ENCODE measurements at places on chromosomes 3 and 15.

- DNase-seq: no peak
These were observed 57.4 kb downstream of the MRPS25 start for GRCh38 chr3:15007681-15008141.

- DNase-seq: no peak
These were observed 15.1 kb downstream of the HEMK1 start for GRCh38 chr3:50584391-50584790.

GRCh38 chr15:65032801-65033537 lies 3.5 kb upstream of the MTFMT start:
- no peak for DNase-seq

- no peak for DNase-seq
These were observed 703 bp downstream of the PEAK1 start for GRCh38 chr15:77418966-77419835.

- DNase-seq: no peak
These were observed 299 bp downstream of the PAQR9 start for GRCh38 chr3:142963234-142963515.

- DNase-seq: no peak
These were observed 111.0 kb upstream of the CPNE4 start for GRCh38 chr3:132145833-132146232.

DNA sequence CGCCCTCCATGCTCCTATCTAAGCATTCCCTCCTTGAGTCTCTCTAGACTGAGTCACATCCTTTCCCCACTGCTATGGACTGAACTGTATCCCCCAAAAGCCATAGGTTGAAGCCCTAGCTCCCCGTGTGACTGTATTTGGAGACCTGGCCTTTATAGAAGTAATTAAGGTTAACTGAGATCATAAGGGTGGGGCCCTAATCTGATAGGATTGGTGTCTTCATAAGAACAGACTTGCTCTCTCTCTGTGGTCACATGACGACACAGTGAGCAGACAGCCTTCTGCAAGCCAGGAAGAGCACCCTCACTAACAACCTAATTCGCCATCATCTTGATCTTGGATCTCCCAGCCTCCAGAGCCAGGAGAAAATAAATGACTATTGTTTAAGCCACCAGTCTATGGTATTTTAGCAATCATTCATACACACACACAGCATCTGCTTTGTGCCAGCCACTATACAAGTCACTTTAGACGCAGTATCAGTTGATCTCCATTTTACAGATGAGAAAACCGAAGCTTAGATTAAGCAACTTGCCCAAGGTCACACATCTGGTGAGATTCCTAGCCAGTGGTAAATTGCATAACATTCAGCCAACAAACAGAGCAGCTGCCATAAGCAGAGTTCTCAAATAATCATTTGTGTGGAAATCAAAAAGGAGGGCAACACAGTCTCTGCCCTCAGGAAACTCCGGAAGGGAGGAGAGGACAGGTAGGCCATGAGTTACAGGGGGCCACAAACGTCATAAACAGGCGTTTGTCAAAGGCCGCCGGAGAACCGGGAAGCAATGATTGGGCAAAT lies 66.3 kb upstream of the HES1 start:
- no peak for DNase-seq

- DNase-seq: no peak
These were observed 483.2 kb upstream of the TBL1XR1 start for GRCh38 chr3:177680472-177680821.

DNA sequence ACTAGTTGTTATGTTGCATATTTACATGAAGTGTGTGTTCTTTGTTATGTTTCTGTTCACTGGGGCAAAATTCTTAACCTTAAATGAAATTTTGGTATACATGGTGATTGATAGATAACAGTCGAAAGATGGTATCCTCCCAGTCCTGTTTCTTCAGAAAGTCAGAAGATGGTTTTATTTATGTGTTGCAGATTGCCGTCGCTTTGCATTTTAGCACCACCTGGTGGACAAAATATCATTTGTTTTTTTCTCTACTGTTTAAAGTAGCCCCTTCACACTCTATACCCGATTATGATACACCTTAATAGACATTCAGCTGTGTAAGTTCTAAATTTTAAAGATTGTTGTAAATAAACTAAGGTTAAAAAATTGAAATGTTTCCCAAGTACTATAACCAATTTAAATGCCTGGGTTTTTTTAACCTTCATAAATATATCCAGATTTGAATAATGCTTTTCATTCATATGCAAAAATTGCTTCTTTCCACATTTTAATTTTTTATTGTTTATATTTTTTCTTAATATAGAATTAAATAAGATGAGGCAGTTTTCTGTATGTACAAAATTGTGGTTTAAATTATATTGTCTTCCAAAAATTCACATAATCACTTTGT lies 152.2 kb downstream of the ALCAM start:
- DNase-seq: no peak

GRCh38 chr15:74869726-74870407 lies 3.3 kb downstream of the SCAMP2 start:
- no peak for DNase-seq

DNA sequence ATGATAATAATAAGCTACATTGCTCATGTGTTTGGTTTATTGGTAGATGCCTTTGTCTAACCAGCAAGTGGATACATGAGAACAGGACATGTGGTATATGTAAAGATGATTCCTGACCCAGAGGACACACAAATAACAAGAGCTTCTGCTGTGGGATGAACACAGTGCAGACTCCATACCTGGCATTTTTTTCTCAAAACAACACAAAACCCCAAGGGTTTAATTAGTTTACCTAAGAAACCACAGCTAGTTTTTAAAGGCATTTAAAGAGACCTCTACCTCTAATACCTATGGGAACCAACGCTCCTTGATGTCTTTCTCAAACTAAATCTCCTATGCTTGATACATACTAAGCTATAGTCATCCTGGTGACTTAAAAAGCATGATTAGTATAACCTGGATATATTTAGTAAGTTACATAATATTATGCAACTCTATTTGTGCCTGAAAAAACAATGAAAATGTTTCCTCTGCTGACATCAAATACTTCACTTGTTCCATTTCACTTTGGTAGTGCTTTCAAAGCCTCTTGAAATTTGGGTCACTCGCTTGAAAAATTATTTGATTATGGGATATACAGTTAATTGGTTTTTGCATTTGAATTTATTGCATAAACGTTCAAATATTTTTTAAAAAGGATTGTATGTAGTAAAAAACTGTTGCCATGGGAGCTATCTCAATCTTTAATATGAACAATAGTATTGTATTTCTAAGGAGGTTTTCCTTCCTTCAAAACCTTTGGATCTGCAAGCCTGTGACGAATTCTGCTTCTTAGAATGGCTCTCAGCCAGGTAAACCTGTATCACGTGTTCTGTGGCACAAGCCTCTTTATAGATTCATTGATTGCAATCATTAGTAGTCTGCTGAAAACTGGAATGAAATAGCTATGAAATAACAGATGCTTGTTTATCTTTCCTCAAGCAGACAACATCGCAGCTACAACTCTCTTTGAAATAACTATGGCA lies 233.0 kb upstream of the KCNMB2 start:
- no peak for DNase-seq

- no peak for DNase-seq
These were observed 93.2 kb downstream of the SLCO3A1 start for GRCh38 chr15:91946581-91947292.

GRCh38 chr3:41224120-41224806 lies 25.0 kb downstream of the CTNNB1 start:
- no peak for DNase-seq

- no peak for DNase-seq
These were observed 68.8 kb upstream of the SLC6A6 start for GRCh38 chr3:14333621-14334020.

GRCh38 chr3:41364736-41365135 lies 165.4 kb downstream of the CTNNB1 start:
- no peak for DNase-seq

DNA sequence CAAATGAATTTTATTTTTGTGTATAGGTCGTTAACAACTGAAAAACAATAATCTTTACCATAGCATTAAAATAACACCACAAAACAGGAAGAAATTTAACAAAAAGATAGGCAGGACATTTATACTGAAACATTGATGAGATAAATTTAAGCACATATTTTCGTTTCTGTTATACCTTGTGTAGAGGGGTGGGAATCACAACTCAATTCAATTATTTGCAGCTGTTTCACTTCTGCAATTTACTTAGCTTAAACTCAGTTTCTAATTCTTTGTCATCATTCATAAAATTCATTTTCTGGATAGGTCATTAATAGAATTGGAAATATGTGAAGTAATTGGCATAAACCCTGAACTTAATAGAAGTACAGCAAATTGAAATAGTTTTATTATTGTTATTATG lies 42.3 kb downstream of the TP63 start:
- DNase-seq: no peak

DNA sequence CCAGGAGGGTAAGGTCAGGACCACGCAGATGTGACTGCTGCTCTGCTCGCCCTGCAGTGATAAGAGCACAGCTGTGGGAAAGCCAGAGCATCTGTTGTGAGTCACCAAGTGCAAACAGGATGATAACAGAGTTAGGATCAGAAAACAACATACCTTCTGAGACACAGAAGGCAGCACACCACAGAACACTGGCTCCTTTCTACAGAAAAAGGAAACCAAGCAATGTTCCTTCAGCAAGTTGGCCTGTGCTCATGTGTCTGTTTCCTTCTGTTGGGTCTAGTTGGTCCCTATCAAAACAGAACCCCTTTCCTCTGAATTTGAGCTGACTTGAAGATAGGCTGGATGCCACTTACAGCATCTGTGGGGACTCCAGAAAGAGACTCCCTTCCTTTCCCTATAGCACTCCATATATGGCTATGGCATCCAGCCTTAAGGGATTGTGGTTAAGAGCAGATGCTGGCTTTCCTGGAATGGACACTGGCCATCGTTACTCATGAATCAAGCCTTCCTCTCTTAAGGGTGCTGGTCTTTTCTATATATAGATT lies 440.7 kb upstream of the THBS1 start:
- DNase-seq: no peak

DNA sequence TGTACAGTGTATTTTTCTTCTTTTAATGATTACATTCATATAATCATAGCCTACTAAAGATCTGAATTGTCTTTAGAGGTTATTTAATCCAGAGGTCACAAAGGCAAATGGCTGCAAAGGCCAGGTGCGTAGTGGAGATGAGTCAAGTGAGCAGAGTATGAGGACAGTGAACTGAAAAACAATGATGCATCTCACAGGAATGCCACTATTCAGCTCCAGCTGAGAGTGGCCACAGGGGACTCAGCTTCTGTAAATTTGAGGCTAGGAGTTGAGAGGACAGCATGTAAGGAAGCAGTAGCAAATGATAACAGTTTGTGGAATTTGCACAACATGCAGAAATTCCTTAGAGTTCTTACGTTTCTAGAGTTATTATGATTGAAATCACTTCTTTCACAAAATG lies 50.4 kb downstream of the COL6A5 start:
- DNase-seq: no peak

DNA sequence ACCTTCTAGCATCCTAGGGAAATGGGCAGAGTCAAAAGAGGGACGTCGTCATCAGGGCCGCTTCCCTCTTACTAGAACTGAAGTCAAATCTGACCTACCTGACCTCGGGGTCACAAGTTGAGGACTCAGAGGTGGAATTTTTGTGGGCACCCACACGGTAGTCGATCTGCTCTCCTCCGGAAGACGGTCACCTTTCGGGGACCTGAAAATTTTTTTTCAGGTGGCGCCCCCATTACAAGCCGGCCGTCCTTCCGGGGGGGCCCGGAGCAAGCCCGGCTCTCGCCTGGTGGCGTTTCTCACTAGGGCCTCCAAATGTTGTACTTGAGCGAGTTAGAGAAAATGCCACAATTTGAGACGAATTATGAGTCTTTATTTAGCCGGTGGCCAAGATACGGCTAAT lies 157.5 kb upstream of the FRG2C start:
- no peak for DNase-seq

GRCh38 chr3:69791106-69791505 lies 51.8 kb downstream of the MITF start:
- no peak for DNase-seq

GRCh38 chr15:63504979-63505841 lies 817 bp downstream of the USP3 start:
- no peak for DNase-seq

GRCh38 chr3:45800611-45801010 lies 4.3 kb upstream of the SLC6A20 start:
- DNase-seq: no peak

DNA sequence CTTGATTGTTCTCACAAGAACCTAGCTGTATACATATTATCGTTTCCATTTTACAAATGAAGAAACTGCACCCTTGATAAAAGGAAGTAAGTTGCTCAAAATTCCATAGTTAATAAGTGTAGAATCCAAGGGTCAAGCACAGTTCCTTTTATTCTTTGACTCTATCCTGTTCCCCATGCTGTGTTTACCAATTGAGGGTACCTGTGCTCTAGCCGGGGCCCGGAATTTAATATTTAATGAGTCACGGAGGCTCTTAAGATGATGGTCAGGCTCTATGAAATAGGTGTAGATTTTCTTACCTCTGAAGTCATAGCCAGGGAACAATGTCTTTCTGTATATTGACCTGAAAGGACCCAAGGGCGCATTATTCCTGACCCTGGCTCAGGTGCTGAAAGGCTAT lies 65.2 kb downstream of the LPP start:
- DNase-seq: no peak

GRCh38 chr3:172517859-172518466 lies 5.3 kb downstream of the TNFSF10 start:
- no peak for DNase-seq

GRCh38 chr3:137970914-137971831 lies 38.8 kb upstream of the CLDN18 start:
- no peak for DNase-seq

- DNase-seq: no peak
These were observed 59.9 kb downstream of the FOXP1 start for GRCh38 chr3:71523628-71524027.

GRCh38 chr3:193665370-193665989 lies 72.5 kb downstream of the OPA1 start:
- no peak for DNase-seq

DNA sequence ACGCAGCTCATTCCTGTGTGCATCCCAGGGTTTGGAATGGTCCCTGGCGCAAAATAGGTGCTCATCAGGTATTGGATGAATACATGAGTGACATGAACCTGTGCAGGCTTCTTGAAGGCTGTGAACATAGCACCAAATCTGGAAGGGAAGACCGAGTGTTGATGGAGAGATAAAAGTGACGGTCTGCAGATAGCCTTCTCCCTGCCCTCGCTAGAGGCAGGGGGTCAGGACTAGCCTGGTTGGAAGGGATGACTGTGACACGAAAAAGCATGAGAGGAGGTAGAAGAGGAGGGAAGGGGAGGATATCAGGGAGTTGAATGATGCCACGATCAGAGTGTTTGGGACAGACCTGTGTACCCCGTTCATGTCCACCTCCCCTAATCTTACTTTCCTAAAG lies 267.1 kb downstream of the XXYLT1 start:
- no peak for DNase-seq

All from stimulated activated CD8-positive, alpha-beta memory T cell treated with anti-CD3 and anti-CD28 coated beads, Interleukin-4, amount 100 ng/mL, for 1 hour (primary cell).